NCI-H2081 treated with DMSO at 0.1 percent for 48 hours (cell line): ENCODE measurements at places on chromosomes 7 and 10.

- no peak for DNase-seq
Measured at GRCh38 chr7:137574812-137575211, 231.3 kb upstream of the PTN start.

DNA sequence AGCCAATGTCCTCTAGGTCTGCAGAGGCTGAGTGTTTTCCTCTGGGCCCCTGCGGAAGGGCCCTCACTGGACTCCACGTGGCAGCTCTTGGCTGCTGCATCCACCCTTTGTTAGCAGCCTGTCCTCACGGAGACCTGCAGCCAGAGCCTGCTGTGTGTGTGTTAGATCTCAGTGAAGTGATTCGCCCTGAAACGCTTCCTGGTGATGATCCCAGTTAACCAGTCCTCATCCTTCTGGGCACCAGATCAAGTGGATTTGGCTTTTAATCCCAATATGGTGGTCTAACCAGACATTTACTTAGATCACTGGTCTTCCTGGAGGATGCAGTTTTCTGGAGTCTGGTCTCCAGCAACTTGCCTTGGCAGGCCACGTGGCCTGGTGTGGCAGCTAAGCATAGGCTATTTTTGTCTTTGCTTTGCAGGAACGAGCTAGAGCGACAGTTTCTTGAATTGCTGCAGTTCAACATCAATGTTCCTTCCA lies 39.5 kb upstream of the GJD4 start:
- no peak for DNase-seq

GRCh38 chr10:76021398-76021797 lies 590.0 kb downstream of the LRMDA start:
- DNase-seq: no peak

DNA sequence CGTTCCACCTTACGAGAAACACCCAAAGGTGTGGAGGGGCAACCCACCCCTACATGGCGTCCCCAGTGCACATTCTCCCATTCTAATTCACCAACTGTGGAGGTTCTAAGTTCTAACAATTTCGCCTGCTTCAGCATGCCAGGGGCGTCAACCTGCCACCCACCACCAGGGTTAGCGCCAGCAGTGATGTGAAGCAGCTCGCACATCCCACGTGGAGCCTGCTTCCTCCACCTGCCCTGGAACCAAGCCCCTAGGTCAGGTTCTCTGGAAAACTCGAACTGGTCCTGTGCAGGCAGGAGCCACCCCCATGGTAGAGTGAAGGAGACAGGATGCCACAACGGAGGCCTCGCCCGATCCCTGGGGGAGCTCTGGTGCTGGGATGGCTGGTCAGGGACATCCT lies 33.3 kb upstream of the FXYD4 start:
- DNase-seq: no peak

DNA sequence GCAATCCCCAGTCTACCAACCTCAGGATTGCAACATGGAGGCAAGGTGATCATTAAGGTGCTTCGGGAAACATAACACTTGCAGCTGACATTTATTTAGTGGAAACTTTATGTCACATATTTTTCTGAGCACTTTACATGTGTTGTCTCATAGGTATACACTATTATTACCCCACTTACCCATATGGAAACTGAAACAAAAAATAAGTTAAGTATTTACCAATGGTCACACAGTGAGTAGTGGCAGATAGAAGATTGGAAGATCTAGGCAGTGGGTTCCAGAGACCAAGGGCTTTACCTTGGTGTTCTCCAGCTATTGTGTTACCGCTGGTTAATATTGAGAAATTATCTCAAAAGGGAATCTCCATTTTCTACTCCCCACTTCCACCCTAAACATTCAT lies 1279.1 kb upstream of the SORCS1 start:
- no peak for DNase-seq
